ENCODE measurements at places on chromosomes 5 and 9.

GRCh38 chr9:98236901-98237487, 18.5 kb downstream of the TBC1D2 start:
- DNase-seq, result no peak

GRCh38 chr5:39197556-39197955, 21.8 kb downstream of the FYB1 start:
- DNase-seq, result peak; percentile 47

- DNase-seq, result no peak
Measured at GRCh38 chr5:60972231-60972630, 27.2 kb downstream of the NDUFAF2 start.

DNA sequence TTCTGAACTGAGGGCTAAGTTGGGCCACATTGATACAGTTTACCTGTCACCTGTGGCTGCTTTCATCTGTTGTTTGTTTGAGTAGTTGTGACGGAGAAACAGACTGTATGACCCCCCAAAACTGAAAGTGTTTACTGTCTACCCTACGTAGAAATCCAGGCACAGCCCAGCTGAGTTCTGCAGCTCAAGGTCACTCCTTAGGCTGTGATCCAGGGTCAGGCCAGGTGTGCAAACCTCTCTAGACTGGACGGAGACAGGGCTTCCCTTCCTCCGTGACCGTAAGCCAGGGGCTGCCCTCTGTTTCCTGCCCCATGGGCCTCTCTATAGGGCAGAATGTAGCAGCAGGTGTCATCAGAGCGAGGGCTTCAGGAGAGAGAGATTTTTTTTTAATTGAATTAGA, 207.9 kb upstream of the OTULINL start:
- no peak for DNase-seq

DNA sequence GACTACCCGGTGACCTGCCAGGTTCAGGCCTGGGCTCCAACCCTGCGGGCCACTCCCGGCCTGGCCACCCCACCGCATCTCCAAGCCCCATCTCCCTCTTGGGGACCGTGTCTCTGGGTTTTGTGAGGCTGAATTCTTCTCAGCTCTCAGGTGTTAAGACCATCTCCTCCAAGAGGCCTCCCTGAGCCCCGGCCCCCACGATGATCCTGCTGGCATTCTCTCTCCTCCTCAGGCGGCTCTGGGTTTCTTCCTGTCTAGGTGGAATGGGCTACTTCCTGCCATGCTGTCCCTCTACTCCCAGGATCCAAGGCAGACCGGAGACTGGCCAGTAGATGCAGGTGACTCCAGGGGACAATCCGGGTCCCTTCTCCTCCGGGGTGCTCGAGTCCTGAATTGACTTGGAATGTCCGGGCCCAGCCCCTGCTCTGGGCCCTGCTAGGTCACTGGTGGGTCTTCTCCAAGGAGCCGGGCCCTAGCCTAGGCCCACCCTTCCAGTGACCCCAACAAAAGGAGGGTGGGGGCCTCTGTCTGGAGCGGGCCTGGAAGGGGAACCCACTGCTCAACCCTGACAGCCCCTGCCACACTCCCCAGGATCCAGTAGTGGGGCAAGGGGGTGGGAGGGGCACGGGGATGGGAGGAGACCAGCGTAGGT, 219.8 kb downstream of the C9orf50 start:
- DNase-seq, result no peak

DNA sequence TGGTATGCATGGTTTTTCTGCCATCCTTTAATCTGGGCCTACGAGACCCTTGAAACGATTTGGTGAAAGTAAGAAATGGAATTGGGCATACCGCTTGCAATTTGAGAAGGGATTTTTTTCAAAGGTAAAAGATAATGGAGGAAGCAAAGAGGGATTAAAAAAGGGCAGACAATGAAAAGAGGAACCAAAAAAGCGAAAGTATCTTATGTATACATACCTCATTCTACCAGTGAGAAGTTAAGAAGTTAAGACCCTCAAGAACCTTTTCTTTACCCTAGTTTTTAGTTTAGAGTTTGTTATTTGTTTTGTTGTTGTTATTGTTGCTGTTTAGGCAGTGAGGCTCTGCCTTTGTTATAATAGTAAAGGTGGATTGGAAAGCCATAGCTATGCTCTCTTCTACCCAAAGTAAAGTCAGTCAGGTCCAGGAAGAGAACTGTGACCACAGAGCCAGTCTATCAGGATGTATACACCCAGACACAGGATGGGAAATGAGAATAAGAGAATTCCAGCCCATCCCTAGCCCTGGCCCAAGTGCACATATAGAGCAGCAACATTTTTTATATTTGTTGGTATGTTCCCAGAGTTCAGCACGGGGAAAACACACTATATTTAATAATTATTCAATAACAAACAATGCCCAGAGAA, 166.6 kb downstream of the RFX3 start:
- no peak for DNase-seq

- no peak for DNase-seq
Measured at GRCh38 chr9:107547303-107547702, 57.7 kb upstream of the KLF4 start.

- DNase-seq, result no peak
Measured at GRCh38 chr9:105993116-105993854, 298.9 kb downstream of the TMEM38B start.

GRCh38 chr5:2801577-2802525, 50.4 kb upstream of the IRX2 start:
- no peak for DNase-seq

DNA sequence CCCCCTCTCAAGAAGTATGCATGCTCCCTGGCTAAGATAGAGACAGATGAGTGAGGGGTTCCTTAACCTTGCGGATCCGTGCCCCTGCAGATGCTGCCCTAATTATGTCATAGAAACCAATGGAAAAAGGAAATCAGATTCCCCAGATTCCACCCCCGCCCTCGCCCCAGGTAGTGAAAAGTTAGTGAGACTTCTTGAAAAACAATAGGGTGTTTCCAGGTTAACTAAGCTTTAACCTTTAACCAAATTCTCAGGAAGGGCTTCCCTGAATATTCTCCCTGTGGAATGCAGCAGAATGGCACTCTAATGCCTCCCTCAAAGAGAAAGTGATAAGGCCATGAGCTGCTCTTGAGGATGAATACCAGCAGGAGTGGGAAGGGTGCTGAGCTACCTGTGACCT, 116.0 kb upstream of the RANBP3L start:
- no peak for DNase-seq

GRCh38 chr9:107789001-107789700, 299.6 kb upstream of the KLF4 start:
- no peak for DNase-seq

- DNase-seq, result no peak
Measured at GRCh38 chr5:53358794-53359193, 121.6 kb upstream of the FST start.

- DNase-seq, result peak; percentile 25
Measured at GRCh38 chr5:40436535-40437237, 243.0 kb upstream of the PTGER4 start.

DNA sequence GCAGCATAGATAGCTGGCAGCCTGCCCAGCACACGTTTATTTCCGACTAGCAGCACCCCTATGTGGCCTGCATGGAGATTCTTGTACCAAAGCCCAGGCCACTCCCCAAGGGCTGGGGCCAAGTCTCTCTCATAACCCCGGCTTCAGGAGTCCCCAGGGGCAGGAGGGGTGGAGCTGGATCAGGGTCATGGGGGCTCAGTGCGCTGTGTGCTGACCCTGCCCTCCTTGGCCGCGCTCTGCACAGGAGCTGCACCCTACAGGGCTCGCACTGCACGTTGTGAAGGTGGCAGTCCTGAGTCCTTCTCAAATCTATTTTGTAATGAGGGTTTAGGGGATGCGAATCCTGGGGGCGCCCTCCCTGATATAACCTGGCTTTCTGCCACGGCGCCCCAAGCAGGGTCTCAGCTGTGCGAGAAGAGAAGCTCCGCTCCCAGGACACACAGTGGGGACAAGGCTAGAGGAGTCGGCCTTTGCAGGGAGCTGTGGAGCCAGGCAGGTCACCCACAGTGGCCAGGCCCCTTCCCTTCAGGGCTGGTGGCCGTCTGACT, 28.6 kb downstream of the NKD2 start:
- no peak for DNase-seq

DNA sequence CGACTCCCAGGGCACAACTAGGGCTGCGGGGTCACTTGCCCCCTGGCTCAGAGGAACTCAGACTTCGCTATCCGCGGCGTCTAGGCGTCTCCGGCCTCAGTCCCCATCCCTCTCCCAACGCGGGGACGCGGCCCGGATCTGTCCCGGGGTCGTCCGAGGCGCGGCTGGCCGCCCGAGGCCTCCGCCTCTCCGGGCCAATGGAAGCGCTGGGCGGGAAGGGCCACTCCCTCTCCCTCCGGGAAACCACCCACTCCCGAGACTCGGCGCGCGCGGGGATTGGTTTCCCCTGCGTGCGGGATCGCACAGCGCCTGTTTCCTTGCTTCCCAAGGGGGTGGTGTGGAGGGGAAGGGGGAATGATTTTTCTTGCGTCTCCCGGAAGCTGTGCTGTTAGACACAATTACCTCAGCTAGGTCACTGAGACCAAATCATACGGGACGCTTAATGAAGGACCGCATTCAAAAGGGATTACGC, 38.3 kb downstream of the NR2F1 start:
- DNase-seq, result no peak

DNA sequence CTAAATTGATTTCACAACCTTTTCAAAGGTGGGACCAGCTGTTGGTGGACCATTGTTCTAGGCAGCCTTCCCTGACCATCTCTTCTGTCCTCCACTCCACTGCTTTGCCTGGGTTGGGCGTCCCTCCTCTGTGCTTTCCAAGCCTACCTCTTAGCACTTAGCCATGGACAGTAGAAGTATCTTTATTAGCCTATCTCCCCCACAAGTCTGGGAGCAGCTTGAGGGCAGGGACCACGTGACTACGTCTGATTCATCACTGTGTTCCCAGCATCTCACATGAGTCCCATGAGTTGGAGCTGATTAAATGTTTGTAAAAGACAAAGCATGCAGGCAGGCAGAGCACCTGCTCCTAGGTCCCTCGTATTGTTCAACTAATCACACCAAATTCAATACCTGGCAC, 20.9 kb downstream of the MORN5 start:
- no peak for DNase-seq

Data from T-helper 9 cell (primary cell).